Aorta (tissue), 5 donors: ENCODE measurements at places on chromosomes 6 and 20. TPM values are rescaled to one million over a fixed set of nuclear protein-coding genes. Genes with fewer than 3 reads are reported as not detected.
A peak's percentile ranks its signal among the peaks of the same experiment; 100 is the strongest.

MAN1A1 gene
- total RNA-seq, result 76.0 TPM

TRERF1 gene
- 9.5 TPM for total RNA-seq

SNX14 gene
- 82.3 TPM for total RNA-seq

LY6G5B gene
- total RNA-seq, result 19.6 TPM

GJA1 gene
- total RNA-seq, result 185 TPM

- no peaks in the 10 kb centered on the region for H3K27me3 ChIP-seq
- H3K36me3 ChIP-seq, result no peaks in the 10 kb centered on the region
- H3K4me3 ChIP-seq, result no peak overlapping the region
- H3K27ac ChIP-seq, result no peak overlapping the region
- no peaks in the 10 kb centered on the region for H3K4me1 ChIP-seq
These were observed 15.7 kb upstream of the MYT1 start for GRCh38 chr20:64148581-64148980.

GRCh38 chr20:49034070-49034732 lies 11.9 kb upstream of the CSE1L start:
- DNase-seq, result no peak
- no peak overlapping the region for H3K4me3 ChIP-seq
- no peaks in the 10 kb centered on the region for H3K27me3 ChIP-seq
- H3K36me3 ChIP-seq, result no peaks in the 10 kb centered on the region
- H3K27ac ChIP-seq, result no peak overlapping the region
- H3K4me1 ChIP-seq, result no peaks in the 10 kb centered on the region

GRCh38 chr20:55353206-55353605 lies 652.1 kb downstream of the CBLN4 start:
- no peak overlapping the region for H3K27ac ChIP-seq
- no peak overlapping the region for H3K4me3 ChIP-seq
- no peak for DNase-seq

- H3K27me3 ChIP-seq, result no peaks in the 10 kb centered on the region
- H3K27ac ChIP-seq, result no peak overlapping the region
- no peaks in the 10 kb centered on the region for H3K4me1 ChIP-seq
- H3K36me3 ChIP-seq, result no peaks in the 10 kb centered on the region
These were observed 404.2 kb upstream of the CITED2 start for GRCh38 chr6:139778688-139779087.

- H3K4me1 ChIP-seq, result no peaks in the 10 kb centered on the region
- no peaks in the 10 kb centered on the region for H3K36me3 ChIP-seq
- no peak for DNase-seq
These were observed 1010.8 kb upstream of the EYS start for GRCh38 chr6:66717801-66718200.

DNA sequence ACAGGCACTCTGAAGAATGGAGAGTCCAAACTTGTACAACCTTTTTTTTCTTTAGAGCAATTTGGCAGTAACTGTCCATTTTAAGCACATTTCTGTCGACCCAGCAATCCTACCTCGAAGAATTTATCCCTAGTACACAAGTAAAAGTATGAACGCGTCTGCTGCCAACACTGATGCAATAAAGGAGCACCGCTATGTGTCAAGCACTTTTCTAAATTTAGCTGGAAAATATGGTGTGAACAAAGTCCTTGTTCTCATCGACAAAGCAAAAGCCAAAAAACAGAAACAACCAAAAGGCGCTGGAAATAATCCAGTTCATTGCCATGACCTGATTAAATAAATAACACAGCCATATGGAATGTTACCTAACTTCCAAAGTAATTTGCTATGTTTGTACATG lies 1.1 kb downstream of the DPM1 start:
- peak overlapping the region; percentile 26 for H3K4me3 ChIP-seq
- no peaks in the 10 kb centered on the region for H3K27me3 ChIP-seq
- no peak overlapping the region for H3K27ac ChIP-seq

GRCh38 chr6:170108890-170109587 lies 181.8 kb downstream of the DLL1 start:
- H3K36me3 ChIP-seq, result no peaks in the 10 kb centered on the region
- no peak overlapping the region for H3K27ac ChIP-seq
- no peaks in the 10 kb centered on the region for H3K4me1 ChIP-seq

DNA sequence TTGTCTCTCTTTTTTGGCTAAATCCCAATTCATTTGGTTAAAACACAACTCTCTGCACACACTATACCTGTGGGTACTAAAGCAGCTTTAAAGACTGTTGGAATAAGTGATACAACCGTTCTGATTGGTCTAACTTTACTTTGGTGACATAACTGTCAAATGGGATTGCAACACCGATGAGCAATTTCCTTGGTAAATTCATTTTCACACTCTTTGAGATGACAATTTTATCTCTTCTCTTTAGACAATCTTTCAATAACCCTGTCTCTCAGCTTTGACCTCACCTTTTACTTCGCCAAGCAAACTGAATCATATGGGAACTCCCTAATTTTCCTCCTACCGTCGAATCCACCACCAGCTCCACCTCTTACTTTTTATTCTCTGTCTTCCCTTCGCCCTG lies 60.8 kb downstream of the ECT2L start:
- no peak overlapping the region for H3K27ac ChIP-seq
- no peaks in the 10 kb centered on the region for H3K4me1 ChIP-seq
- no peak overlapping the region for H3K4me3 ChIP-seq
- no peak for DNase-seq
- no peaks in the 10 kb centered on the region for H3K27me3 ChIP-seq
- H3K36me3 ChIP-seq, result no peaks in the 10 kb centered on the region

DNA sequence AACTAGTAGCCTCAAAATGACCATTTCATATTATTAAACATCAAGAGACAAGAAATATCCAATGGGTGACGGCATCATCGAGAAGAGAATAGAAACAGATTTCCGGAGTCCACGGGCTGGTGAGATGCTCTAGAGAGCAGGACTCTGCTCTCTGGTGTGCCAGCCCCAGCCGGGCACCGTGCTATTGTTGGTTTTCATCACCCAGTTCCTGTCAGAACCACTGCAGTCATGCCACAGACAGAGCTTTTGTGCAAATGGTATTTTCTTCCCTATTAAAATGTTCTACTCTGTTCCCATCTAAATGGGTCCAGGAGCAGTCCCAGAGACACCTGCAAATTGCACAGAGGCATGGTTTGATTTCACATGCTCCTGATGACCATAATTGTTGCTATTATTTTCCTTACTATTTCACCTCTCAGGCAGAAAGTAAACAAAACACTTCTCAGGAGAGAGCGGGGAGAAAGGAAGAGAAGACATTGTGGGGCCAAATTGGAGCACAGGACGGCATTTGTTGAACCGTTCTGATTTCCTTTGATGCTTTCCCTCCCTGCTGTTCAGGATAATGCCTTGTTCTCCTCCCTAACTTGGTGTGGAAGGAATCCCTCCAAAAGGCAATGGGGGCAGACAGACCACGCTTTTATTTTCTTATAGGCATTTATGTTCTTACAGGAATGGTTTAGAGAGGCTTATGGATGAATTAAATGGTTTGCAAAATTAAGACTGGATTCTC lies 11.4 kb upstream of the RAMACL start:
- no peak for DNase-seq
- H3K27ac ChIP-seq, result peak overlapping the region; percentile 70
- H3K4me3 ChIP-seq, result no peak overlapping the region
- H3K27me3 ChIP-seq, result no peaks in the 10 kb centered on the region
- H3K36me3 ChIP-seq, result no peaks in the 10 kb centered on the region

- H3K4me1 ChIP-seq, result no peaks in the 10 kb centered on the region
- H3K36me3 ChIP-seq, result no peaks in the 10 kb centered on the region
- no peak for DNase-seq
- H3K27ac ChIP-seq, result no peak overlapping the region
These were observed 10.6 kb upstream of the TENT5A start for GRCh38 chr6:81763051-81763450.

DNA sequence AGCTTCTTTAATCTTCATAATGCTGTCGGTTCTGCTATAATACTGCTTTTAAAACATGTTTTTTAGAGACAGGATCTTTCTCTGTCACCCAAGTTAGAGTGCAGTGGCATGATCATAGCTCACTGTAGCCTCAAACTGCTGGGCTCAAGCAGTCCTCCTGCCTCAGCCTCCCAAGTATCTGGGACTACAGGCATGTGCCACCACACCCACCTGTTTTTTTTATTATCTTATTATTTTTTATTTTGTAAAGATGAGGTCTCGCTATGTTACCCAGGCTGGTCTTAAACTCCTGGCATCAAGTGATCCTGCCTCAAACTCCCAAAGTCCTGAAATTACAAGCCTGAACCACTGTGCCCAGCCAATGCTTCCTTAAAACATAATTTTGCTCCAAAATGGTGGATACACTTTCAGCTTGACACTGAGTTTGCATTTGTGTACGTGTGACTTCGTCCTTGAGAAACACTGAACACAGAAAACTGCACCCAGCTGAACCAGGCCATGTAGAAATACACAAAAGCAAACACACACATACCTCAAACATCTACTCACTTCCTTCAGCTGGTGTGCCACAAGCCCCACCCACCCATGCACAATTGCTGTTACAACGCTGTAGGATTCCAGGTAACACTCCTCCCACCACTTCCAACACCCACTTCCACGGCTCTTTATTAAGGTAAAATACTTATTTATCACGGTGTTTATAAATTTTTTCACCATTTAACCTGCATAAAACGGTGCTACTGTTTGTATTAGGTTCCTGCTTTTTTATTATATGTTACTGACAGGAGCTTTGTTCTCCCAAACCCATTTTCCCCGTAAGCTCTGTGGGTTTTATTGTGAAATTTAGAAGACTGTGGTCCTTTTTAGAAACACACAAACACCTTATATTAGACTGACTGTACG lies 109.1 kb downstream of the TSHZ2 start:
- H3K4me3 ChIP-seq, result no peak overlapping the region
- no peaks in the 10 kb centered on the region for H3K4me1 ChIP-seq
- H3K27me3 ChIP-seq, result no peaks in the 10 kb centered on the region
